ENCODE measurements at places on chromosomes 1 and 21.

DNA sequence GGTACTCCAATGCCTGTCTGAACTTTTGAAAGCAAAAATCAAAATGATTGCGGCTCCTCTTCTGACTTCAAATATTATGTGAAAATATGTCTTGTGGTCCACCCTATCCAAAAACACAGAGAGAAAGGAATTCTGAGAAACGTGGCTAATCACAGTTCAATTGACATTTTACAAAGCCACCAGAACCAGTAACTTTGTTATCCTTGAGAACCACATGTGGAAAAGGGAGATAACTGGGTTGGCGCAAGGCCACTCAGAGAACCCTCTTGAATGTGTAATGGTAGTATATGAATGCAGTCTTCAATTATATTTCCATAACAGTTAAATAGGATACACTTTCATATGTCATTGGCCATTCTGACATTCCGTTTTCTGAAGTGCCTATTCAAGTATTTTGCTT is 1030.0 kb upstream of the TMPRSS15 start:
- H3K27ac ChIP-seq = no peak overlapping the region
- H3K27me3 ChIP-seq = no peaks in the 10 kb centered on the region
- no peaks in the 10 kb centered on the region for H3K4me1 ChIP-seq
- peaks cover 2% of the 10 kb centered on the region for H3K36me3 ChIP-seq
- DNase-seq = no peak

GRCh38 chr1:224333939-224334786 is 4.2 kb upstream of the NVL start:
- H3K27me3 ChIP-seq = peaks cover 24% of the 10 kb centered on the region
- no peaks in the 10 kb centered on the region for H3K36me3 ChIP-seq
- H3K4me3 ChIP-seq = no peak overlapping the region
- H3K27ac ChIP-seq = no peak overlapping the region
- DNase-seq = no peak
- H3K4me1 ChIP-seq = peaks cover 21% of the 10 kb centered on the region

- no peaks in the 10 kb centered on the region for H3K27me3 ChIP-seq
- no peak for DNase-seq
- peaks cover 6% of the 10 kb centered on the region for H3K36me3 ChIP-seq
- peaks cover 62% of the 10 kb centered on the region for H3K4me1 ChIP-seq
- no peak overlapping the region for H3K27ac ChIP-seq
- H3K4me3 ChIP-seq = no peak overlapping the region
Measured at GRCh38 chr1:165857046-165857801, 29.8 kb downstream of the UCK2 start.

- H3K4me1 ChIP-seq = no peaks in the 10 kb centered on the region
- H3K27me3 ChIP-seq = no peaks in the 10 kb centered on the region
- H3K4me3 ChIP-seq = no peak overlapping the region
- H3K27ac ChIP-seq = no peak overlapping the region
- no peak for DNase-seq
Measured at GRCh38 chr1:84223751-84224432, 77.6 kb upstream of the SAMD13 start.

DNA sequence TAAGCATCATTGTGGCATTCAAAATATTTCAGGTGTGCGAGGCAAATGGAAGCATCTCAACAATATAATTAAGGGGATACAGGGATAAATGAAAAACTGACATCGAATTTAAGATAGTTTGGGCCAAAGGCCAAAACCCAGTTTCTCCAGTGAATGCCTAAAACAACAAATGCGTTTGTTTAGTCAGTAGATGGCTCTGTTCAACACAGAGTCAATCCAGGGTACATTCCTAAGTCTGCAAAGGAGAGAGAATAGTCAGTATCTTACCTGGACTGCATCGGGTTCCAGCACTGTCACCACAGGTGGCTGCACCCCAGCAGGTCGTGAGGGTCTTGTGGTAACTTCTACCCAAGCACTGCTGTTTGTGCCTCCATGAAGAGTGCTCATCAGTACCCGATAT is 321.1 kb downstream of the KCTD3 start:
- no peak for DNase-seq
- H3K4me3 ChIP-seq = no peak overlapping the region
- no peaks in the 10 kb centered on the region for H3K4me1 ChIP-seq

Measured in neural crest cell (in vitro differentiated cells).